ENCODE measurements at places on chromosomes 2 and 18.
A peak's percentile ranks its signal among the peaks of the same experiment; 100 is the strongest.

GRCh38 chr2:132415915-132416722 is 486 bp upstream of the GPR39 start:
- peak; percentile 69 for DNase-seq

- no peak for DNase-seq
Measured at GRCh38 chr2:31337197-31337596, 77.3 kb downstream of the XDH start.

DNA sequence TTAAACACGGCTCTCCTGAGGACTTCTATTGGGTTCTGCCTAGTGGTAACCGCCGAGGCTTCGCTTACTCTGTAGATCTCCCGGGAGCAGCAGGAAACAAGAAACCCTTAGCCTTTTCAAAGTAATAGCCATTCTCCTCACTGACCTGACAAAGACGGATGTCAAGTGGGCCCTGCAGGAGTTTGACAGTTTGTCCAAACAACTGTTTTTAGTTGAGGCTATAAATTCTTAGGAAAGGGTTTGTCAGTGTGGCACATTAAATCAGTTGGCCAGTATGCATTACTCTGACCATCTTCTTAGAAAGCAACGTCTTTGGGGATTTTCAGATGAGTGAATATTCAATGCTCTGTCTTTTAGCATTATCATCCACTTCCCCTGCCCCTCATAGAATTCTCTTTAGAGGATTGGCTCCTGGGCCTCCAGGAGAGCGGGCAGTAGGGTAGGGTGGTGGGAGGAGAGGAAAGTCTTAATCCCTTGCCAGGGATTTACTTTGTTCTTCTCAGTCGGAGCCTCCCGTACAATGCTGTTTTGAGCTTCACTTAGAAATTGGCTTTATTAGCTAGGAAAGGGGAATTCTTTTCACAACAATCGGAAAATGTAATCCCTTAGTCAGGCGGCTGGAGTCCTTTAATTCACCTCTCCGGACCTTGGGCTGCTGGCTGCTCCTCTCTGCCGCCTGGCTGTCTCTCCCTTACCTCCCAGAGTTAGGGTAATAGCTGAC is 13.3 kb upstream of the C18orf32 start:
- no peak for DNase-seq

GRCh38 chr18:34918856-34919255 is 122.4 kb upstream of the MAPRE2 start:
- no peak for DNase-seq

- DNase-seq = no peak
Measured at GRCh38 chr2:224196810-224197209, 157.7 kb upstream of the SERPINE2 start.

- no peak for DNase-seq
Measured at GRCh38 chr18:26719896-26720295, 145.6 kb downstream of the AQP4 start.

DNA sequence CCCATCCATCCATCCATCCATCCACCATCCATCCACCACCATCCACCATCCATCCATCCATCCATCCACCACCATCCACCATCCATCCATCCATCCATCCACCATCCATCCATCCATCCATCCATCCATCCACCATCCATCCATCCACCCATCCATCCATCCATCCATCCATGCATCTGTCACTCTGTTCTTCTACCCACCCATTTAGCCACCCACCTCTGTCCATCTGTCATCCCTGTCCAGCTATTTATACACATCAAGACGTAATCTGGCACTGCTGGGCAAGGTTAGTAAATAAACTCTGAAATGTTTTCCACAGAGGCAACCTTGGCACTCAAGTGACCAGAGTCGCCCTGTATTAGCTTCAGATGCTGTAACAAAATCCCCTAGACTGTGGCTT is 120.9 kb downstream of the RTP5 start:
- no peak for DNase-seq

DNA sequence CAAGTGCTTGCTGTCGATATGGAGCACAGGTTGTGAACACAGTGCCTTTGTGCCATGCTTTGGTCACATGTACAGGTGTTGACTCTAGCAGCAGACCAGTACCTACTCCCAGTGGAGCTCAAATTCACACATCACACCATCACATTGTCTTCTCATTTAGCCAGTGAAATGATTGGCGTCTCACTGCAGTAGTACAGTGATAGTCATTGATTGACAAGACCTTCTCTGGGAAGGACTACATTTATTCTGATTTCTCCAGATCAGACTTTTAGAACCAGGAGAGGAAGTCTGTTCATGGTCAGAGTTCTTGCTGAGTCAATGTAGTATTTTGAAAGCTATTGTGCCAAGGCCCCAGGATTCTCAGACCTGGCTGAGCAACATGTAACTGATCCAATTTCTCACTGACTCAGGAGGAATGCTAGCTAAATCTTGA is 75.2 kb downstream of the FMNL2 start:
- DNase-seq = no peak

- no peak for DNase-seq
Measured at GRCh38 chr2:84631047-84631446, 114.7 kb downstream of the DNAH6 start.

DNA sequence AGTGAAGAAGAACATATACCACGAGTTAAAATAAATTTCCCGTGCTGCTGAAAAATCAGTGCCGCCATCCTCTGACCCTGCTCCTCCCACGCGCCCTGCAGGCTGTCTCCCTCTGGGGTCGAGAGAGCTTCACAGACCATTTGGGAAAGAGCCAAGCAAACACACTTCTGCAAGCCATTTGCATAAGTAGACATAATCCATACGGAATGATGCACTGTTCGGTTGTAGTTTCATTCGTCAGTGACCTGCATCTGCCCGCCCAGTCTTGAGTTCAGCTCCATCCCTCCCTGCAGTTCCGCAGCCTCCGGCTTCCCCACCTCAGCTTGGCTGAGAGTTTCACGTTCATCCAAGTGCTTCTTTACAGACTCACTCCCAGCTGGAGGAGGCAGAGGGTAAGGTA is 69.6 kb downstream of the TRAPPC12 start:
- no peak for DNase-seq

GRCh38 chr2:83595926-83596325 is 863.2 kb downstream of the SUCLG1 start:
- DNase-seq = no peak

DNA sequence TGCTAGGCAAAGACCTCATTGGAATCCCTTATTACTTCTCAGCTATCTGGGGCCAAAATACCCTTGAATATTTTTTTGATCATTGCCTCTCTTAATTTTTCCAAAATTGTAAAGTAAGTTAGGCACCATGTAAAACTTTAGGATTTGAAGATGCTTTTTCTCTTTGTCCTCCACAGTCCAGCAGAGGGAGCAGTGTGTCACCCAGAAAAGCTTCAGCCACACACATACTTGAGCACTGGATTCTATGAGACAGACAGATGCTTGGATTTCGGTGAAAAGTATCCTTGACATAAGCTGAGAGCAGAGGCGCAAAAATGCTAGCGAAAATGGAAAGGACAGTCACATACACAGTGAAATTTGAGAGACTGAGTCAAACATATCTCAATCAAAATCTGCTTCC is 74.7 kb upstream of the KCNJ3 start:
- peak; percentile 55 for DNase-seq

DNA sequence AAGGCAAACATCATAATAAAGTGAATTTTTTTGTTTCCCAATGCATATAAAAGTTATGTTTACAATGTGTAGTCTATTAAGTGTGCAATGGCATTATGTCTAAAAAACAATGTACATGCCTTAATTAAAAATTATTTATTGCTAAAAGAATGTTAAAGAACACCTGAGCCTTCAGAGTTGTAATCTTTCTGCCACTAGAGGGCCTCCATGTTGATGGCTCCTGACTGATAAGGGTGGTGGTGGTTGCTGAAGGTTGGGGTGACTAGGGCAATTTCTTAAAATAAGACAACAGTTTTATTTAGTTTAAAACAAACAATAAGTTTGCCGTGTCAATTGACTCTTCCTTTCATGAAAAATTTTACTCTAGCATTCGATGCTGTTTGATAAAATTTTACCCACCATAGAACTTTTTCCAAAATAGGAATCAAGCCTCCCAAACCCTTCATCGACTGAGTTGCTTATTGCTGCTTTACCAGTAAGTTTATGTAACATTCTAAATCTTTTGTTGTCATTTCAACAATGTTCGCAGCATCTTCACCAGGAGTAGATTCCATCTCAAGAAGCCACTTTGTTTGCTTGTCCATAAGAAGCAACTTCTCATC is 32.3 kb downstream of the MAP3K2 start:
- DNase-seq = no peak

- DNase-seq = no peak
Measured at GRCh38 chr2:18585526-18585925, 3.8 kb downstream of the NT5C1B start.

DNA sequence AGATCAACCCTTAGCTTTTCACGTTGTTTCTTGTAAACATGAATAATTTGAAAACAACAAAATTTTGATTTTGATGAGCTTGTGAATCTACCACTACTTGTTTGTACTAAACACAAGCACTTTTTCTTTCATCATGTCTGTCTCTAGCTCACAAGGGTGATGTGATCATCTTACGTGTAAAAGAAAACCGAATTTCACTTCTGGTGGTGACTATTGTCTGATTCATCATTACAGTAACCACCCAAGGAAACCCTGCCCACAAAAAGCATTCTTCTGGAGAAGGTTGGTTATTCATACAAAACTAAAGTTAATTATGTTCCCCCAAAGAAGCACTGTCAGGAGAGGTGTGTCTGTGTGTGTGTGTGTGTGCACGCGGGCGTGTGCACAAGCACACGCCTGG is 285.4 kb downstream of the ZNF516 start:
- no peak for DNase-seq

- no peak for DNase-seq
Measured at GRCh38 chr2:146388757-146389156, 1456.1 kb upstream of the ACVR2A start.

GRCh38 chr2:174779361-174779928 is 15.2 kb upstream of the CHRNA1 start:
- no peak for DNase-seq

DNA sequence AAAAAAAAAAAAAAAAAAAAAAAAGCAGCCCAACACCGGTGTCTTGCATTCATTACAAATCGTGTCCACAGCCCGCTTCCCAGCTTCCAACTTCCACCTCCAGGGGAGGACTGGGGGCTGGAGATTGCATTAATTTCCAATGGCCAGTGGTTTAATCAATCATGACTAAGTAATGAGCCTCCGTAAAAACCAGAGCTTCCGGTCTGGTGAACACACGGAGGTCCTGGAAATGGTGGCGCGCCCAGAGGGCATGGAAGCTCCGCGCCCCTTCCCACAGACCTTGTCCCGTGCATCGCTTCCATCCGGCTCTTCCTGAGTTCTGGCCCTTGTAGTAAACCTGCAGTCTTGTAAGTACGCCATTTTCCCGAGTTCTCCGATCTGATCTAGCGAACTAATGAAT is 43.6 kb downstream of the EEF1B2 start:
- DNase-seq = no peak

DNA sequence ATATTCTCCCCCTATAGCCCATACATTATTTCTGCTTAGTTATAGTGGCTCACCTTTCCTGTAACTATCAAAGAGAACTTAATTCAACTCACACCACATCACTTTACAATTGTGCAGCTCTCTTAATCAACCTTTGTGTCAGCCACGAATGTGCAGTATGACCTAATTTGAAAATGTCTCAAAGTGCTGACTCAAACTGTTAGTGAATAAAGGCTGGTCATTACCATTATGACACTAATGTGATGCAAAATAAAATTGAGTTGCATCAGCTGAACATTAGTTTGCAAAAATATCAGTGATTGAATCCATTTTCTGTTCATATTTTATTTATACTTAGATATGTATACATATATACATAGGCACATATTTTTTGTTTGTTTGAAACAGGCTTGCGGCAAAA is 251.8 kb downstream of the MEIS1 start:
- DNase-seq = no peak

GRCh38 chr18:37698508-37699040 is 133.0 kb upstream of the CELF4 start:
- no peak for DNase-seq

- peak; percentile 80 for DNase-seq
Measured at GRCh38 chr2:96801005-96801785, 14.9 kb upstream of the CNNM3 start.

- no peak for DNase-seq
Measured at GRCh38 chr2:179049203-179049545, 763 bp downstream of the CCDC141 start.

GRCh38 chr18:2070631-2071030 is 500.7 kb downstream of the METTL4 start:
- no peak for DNase-seq

DNA sequence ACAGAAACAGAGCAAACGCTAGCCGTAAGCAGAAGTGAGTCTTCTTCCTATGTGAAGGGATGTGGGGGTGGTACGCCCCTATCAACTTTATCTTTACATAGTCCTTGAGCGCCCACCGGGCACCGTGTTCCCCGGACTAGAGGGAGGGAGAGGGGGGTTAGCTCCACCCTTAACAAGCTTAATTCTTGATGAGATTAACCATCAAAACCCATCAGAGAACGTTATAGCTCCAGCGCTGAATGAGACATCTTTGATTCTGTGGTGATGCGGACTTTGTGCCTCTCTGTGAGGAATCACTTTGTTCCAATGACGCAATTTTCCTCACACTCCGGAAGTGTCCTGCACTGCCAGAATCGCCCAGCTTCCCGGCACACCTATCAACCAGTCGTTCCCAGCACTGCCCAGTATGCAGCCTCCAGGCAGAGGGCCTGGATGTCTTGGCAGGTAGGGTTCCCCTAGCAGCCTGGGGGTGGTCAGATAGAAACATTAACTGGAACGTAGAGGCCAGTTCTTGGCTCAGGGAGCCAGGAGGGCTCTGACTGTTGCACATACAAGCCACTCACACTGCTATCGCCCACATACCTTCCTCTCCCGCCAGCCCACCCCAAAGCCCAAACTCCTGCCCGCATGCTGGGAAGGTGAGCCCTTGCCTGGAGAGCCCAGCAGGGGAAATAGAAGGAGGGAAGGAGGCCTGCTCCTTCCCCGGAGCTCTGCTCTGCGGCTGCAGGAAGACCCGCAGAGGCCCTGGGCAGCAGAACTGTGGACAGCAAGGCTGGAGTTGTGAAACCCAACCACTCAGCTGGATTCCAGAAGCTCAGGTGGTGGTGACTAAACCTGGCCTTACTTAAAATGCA is 1.9 kb upstream of the ODC1 start:
- no peak for DNase-seq

Measured in left hindlimb (tissue), 1 donor.